ENCODE measurements at places on chromosomes 3 and 15.
A peak's percentile ranks its signal among the peaks of the same experiment; 100 is the strongest.

- DNase-seq: no peak
Measured at GRCh38 chr3:111197485-111197884, 125.9 kb downstream of the NECTIN3 start.

DNA sequence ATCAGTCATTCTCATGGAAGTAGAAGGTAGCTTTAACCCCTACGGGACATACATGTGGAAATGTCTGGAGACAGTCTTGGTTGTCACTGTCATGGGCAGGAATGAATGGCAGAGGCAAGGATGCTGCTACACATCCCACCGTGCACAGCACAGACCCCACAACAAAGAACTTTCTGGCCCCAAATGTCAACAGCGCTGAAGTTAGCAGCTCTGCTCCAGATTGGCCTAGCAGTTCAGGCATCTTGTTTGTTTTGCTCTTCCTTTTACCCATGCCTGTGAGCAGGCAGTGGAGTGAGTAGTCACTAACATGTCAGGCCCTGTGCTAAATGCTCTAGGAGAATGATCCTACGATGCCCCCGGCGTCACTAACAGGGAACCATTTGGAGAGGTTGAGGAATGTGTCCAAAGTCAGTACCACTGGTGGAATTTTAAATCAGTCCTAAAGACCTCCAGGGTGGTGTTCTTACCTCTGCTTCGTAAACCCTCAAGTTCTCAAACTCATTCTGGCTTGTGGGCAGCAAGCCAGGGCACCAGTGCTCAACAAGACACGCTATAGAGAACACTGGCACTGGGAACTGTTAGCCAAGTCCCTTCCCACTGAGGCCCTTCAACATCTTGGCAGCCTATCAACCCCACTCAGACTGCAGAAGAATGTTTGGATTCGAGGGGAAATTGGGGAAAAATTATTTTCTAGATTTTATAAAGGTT is 142.2 kb downstream of the FOXP1 start:
- DNase-seq: no peak

DNA sequence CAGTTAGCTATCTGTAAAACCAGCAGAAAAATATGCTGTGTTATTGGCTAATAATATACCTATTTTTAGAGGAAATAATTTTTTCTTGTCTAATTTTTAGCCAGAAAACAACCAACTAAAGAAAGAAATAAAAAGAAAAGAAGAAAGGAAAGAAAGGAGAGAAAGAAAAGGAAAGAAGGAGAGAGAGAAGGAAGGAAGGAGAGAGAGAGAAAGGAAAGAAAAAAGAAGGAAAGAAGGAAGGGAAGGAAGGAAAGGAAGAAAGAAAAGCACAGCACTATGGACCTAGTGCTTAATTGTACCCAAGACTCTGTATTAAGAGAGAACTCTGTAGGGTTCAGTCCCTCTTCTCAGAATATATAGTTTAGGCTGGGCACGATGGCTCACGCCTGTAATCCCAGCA is 3.3 kb upstream of the PAQR9 start:
- DNase-seq: no peak

DNA sequence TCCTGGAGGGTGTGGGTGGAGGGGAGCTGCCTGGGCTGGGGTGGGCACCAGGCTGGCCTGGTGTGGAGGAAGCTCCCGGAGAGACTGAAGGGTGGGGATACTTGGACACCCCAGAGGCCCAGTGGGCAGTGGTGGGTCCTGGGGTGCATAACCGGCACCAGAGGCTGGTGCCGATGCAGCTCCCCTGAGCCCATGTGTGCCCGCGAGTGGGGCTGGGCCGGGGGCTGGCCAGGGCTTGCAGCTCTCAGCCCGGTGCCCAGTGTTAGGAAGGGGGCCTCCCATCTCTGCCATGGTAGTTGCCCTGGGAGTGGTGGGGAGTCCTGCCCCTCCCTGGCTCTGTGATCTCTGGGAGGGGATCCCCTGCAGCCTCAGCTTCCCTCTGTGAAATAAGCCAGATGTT is 9.3 kb downstream of the PLXNA1 start:
- DNase-seq: no peak

DNA sequence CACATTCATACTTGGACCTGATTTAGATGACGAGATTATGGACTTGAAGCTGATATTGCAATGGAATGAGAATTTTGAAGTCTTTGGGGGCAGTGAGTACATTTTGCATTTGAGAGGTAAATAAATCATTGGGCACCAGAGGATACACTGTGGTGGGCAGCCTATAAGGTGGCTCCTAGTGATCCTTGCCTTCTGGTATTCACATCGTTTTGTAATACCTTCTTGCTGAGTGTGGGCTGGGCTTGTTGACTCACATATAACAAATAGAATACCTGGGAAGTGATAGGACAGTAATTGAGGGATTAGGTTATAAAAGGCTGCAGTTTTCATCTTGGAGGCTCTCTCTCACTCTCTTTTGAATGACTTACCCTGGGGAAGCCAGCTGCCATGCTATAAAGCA is 605.5 kb upstream of the KCNMB2 start:
- no peak for DNase-seq

- no peak for DNase-seq
Measured at GRCh38 chr15:40322531-40323238, 807 bp upstream of the INAFM2 start.

GRCh38 chr3:158781191-158781590 is 20.7 kb upstream of the MFSD1 start:
- no peak for DNase-seq

GRCh38 chr15:101127506-101128076 is 124.3 kb downstream of the CHSY1 start:
- peak; percentile 52 for DNase-seq

GRCh38 chr3:171915275-171915674 is 72.1 kb downstream of the TMEM212 start:
- DNase-seq: no peak

GRCh38 chr15:59388670-59389069 is 16.0 kb upstream of the MYO1E start:
- no peak for DNase-seq

All from activated naive CD4-positive, alpha-beta T cell treated with anti-CD3 and anti-CD28 coated beads, Interleukin-2, amount 50 U/mL, for 16 hours (primary cell).